Foreskin keratinocyte (primary cell): ENCODE measurements at places on chromosomes 16 and 17. TPM values are rescaled to one million over a fixed set of nuclear protein-coding genes. Genes with fewer than 3 reads are reported as not detected.

DNA sequence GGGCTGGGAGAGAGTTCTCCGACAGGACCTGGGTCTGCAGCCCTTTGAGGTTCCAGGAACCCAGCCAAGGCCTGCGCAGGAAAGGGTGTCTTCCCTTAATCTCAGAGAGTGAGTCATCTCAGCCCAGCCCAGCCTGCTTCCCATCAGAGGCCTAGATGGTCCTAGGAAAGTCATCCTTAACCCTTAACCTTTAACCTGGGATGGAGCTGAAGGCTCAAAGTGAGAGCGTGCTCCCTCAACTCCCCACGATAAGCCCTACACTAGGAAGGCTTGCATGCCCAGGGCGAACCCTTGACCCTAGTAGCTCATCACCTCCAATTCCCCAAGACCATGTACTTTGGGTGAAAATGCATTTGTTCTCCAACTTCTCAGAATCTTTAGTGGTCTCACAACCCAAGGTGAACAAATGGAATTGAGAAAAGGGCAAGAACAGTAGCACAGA, 4.8 kb upstream of the ATXN7L3 start:
- no peak for DNase-seq

DNA sequence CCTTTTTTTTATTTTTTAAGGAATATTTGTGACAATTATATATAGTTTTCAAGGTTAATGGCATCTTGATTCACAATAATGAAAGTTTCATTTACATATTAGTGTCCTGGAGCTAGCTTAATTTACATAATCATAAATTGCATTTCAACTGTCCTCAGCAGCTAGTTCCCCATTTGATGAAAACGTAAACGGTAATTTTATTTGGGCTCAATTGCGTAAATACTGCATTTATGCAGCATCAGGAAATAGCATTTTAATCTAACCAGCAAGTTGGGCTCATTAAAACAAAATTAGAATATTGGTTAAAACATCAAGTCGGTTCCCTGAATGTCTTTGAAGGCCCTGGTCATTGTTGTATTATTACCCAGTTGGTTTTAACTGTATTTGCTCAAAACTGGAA, 136.8 kb upstream of the CDH5 start:
- no peak for DNase-seq

DNA sequence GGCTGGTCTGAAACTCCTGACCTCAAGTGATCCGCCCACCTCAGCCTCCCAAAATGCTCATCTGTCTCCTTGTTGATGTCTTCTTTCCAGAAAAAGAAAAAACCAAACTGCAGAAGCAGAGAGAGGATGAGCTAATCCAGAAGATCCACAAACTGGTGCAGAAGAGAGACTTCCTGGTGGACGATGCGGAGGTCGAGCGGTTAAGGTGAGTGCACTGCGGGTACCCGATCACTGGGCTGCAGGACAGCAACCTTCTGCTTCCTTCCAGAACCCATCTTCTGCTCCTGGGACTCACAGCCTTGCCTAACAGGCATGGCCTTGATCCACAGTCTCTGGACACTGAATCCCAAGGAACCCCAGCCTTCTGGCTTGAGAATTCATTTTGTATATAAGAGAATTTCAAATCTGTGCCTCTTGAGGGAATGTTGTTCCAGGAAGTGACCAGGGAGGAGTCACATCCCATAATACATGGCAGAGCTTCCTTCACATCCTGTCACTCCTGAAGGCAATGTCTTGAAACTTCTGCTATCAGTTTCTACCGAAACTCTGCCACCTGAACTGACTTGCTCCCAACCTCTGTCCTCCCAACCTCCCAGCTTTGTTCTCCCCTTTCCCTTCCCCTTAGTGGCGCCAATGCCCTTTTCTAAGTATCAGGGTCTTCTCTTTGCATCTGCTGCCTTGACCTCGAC, 61.7 kb downstream of the MARF1 start:
- DNase-seq: no peak

The SEPHS2 gene
- 13.7 and 16.5 TPM in 2 replicates for total RNA-seq

GRCh38 chr17:21286066-21286770, 1.7 kb downstream of the MAP2K3 start:
- peak; percentile 87 for DNase-seq

DNA sequence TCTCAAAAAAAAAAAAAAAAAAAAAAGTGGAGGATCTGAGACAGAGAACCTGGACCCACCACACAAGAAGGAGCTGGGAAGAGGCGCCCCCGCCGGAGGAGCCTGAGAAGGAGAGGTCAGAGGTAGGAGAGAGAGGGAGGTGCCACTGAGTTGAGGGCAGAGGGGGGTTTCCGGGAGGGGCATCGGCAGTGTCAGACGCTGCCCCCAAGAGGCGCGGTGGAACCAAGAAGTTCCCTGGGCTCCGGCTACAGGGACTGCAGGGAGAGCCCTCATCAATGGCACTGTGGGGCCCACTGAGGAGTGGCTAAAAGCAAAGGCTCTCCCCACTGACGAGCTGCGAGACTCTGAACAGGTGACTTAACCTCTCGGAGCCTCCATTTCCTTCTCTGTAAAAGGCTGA, 4.2 kb downstream of the CCDC42 start:
- DNase-seq: no peak

DNA sequence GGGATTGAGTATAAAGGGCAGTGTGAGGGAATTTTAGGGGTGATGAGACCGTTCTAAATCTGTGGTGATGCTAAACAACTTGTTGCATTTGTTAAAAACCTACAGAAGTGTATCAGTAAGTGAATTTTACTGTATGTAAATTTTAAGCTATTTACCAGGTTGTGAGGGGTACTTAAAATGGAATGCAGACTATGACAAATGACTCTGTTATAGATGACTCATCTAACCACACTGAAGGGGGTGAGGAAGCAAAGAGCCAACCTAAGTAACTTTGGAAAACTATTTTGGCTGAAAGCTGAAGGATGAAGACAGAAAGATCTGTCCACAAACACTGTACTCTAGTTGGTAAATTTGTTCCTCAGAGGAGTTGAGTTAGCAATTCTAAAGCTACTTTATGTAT, 5.3 kb upstream of the MKS1 start:
- DNase-seq: peak; percentile 61

GRCh38 chr16:2950773-2951172, 13.3 kb upstream of the KREMEN2 start:
- DNase-seq: no peak

DNA sequence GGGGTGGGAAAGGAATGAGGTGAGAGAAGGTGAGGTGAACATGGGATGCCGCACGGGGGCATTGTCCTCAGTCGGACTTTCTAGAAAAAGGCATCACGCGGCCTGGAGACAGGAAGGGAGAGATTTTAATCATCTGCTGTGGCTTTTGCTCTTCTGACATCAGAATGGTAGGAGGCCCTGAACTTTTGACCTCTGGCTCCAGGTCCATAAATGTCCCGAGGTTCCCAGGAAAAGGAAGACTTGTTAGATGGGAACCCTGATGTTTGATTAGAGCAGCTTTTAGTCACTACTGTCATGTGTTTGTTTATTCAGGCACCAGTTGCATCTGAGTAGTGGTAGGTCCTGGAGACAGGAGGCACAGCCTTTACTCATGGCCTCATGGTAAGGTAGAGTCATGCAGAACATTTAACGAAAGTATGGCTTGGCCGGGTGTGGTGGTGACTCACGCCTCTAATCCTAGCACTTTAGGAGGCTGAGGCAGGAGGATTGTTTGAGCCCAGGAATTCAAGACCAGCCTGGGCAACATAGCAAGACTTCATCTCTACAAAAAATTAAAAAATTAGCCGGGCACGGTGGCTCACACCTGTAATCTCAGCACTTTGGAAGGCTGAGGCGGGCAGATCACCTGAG, 203.1 kb downstream of the MSI2 start:
- peak; percentile 33 for DNase-seq

GRCh38 chr17:16918443-16918842, 53.5 kb downstream of the TNFRSF13B start:
- DNase-seq: no peak

The NOMO2 gene
- 152 and 155 TPM in 2 replicates for total RNA-seq
